Cardiac septum (tissue), 1 donor: ENCODE measurements at places on chromosomes 12 and 14. TPM values are rescaled to one million over a fixed set of nuclear protein-coding genes. Genes with fewer than 3 reads are reported as not detected.

- DNase-seq, result no peak
Measured at GRCh38 chr14:54169254-54169924, 212.8 kb upstream of the BMP4 start.

DNA sequence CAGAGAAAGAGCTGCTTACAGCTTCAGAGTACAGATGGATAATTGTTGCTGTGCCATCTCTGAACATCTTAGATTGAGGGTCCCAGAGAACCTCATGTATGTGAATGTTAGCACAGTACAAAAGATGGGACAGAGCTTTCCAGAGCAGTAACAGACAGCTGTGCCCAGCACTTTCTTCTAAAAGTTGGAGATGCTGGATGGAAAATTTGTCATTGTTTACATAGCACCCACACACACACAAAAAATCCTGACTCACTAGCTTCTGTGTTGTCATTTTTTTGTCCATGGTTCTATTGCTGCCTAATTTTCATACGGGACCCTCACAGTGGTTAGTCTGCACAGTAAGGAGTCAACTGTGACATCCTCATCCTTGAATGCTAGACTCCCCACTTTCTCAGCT lies 374.7 kb downstream of the DIO2 start:
- no peak for DNase-seq

DNA sequence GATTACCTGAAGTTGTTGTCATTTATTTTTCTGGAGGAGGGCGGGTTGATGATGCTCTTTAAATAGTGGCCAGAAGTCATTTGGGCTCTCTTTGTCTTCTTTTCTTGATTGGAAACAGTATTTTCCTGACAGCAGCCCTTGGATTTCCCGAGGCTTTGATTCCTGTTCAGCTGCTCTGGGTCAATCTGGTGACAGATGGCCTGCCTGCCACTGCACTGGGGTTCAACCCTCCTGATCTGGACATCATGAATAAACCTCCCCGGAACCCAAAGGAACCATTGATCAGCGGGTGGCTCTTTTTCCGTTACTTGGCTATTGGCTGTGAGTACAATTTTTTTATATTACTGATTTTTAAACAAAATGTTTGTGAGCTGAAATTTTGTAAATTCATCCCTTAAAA lies 60.4 kb downstream of the ANAPC7 start:
- DNase-seq, result no peak

- no peak for DNase-seq
Measured at GRCh38 chr12:2300886-2301285, 248.1 kb downstream of the CACNA1C start.

DNA sequence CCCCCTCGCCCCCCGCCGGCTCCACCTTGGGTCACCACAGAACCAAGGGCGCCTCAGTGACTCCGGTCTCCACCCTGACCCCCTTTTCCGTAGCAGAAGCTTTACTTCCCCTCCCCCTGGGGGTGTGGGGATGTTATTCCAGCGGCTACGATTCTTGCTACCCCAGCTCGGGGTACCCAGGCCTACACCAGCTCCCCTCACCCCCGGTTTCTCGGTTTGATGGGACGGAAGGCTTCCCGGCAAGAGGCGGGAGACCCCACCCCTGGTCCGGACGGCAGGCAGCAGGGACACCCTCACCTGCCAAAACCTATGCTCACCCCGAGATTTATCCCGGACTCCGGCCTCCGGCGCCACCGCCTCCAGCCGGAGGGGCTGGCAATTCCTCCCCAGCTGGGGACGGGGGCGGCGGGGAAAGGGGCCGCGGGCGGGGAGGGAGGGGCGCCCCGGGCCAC lies 619 bp downstream of the RAB15 start:
- no peak for DNase-seq

DNA sequence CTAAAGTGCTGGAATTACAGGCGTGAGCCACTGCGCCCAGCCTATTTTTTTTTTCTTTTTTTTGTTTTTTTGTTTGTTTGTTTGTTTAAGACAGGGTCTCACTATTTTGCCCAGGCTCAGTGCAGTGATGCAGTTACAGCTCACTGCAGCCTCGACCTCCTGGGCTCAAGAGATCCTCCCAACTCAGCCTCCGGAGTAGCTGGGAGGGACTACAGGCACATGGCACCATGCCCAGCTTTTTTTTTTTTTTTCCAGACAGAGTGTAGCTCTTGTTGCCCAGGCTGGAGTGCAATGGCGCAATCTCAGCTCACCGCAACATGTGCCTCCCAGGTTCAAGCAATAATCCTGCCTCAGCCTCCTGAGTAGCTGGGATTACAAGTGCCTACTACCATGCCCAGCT lies 5.8 kb upstream of the ITFG2 start:
- DNase-seq, result no peak

- DNase-seq, result no peak
Measured at GRCh38 chr12:117640511-117640910, 279.1 kb upstream of the NOS1 start.

SLC17A8 gene
- total RNA-seq, result not detected

DNA sequence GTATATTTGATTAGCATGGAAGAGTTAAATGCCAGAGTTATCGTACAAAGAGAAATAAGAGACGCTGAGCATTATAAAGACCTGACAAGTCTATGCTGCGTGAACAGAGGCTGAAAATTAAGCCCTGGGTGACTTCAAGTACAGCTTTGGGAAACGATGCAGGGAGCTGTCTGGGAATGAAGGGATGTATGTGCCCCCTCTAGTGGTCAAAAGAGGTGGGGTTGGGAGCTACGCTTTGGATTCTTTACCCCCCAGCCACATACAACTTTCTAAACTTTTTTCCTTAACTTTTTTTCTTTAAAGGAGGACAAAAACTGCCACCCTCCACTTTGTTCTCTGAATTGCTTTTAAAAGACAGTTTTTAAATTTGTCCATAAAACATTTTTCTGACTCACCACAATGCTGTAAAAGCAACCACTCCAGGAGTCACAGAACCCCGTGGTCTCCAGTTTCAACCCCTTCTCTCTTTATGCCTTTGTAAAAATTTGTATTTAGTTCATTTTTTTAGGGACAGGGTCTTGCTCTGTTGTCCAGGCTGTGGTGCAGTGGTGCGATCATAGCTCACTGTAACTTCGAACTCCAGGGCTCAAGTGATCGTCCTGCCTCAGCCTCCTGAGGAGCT lies 59.4 kb downstream of the ZNF664 start:
- DNase-seq, result no peak

GRCh38 chr14:103480595-103480994 lies 42.0 kb downstream of the CKB start:
- DNase-seq, result no peak

DNA sequence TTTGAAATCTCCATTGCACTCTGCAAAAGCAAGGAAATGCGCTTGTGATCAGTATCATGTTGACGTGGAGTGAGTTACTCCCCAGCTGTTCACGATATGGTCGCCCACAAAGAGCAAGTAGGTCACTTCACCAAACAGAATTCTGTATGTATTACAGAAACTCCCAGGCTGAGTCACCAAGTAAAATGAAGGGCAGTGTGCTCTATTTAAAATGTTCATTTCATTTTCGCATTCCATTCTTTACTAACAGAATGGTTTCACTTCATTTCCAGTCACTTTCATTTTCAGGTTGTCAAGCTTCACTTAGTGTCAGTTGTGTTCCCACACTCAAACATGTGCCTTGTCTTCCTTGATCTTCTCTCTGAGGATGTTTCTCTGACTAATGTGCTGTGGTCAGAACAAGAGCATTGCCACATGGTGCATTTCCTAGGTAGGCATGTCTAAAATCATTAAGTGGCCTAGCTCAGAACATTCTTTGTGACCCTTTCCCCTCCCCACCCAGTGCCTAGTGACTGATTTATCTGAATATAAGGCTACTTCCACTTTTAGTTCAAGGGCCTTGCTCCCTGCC lies 391.2 kb downstream of the RAD51B start:
- DNase-seq, result no peak

DNA sequence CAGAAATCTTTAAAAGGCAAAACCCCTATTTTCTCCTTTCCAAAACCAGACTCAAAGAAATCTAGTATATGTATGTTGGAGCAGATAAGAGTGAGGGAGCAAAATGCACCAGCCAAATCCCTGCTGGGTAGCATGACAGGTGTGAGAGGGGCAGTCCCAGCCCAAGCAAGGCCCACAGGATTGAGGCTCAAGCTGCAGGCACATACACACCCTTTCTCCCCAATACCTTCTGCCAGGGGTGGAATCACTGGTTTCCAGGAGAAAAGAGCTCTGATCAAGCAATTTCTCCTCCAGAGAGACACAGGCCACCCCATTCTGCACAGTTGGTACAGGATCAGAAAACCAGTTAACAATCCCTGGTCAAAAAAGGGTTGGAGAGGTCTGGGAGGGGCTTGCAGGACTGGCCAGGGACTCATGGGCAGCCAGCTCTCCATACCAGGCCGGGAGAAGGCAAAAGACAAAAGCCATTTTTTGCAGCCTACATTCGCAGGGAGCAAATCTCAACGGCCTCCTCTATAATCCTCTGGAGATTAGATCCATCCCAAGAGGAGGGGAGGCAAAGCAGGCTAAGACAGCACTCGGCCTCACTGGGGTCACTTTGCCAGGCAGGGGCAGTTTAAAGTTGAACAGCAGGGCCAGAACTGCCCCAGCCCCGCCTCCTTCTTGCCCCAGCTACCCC lies 2.1 kb downstream of the KMT2D start:
- DNase-seq, result no peak

DNA sequence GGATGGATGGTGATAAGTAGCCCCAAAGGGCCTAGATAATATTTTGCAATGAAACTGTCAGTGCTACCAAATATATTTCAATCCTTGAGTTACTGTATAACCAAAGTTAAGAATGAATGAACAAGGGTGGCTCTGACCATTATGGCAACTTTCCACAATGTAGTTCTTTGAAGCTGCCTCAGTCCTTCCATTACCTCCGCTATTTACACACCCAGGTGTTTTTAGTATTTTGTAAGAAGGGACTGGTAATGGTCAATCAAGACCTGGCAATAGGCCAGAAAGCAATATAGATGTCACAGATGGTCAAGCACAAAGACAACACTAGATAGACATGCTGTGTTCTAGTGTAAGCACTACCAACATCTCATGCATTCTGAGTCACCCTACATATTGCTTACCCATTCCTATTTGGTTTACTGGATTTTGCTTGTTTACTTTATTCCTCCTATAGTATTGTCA lies 16.3 kb downstream of the DUSP16 start:
- DNase-seq, result no peak

GRCh38 chr14:91830777-91831176 lies 36.6 kb downstream of the TC2N start:
- no peak for DNase-seq
